ENCODE measurements at places on chromosomes 6 and 20.

DNA sequence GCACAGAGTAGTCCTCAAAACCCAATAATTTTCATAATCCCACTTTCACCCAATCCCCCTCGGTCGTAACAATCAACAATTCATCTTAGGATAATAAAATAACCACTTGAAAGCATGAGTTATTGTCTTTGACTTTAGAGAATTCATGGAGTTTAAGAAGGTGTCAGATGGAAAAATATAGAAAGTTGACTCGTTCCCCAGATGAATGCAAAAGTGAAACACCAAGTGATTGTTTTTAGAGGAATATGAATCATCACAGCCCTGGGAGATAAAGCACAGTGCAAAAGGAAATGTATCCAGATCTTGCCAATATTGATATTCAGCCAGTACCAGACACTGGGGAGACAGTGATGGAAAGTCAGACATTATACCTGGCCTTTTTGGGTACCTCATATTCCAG, 860.5 kb downstream of the DHX35 start:
- DNase-seq: no peak

- DNase-seq: no peak
Measured at GRCh38 chr6:42781546-42781795, 381 bp upstream of the BICRAL start.

DNA sequence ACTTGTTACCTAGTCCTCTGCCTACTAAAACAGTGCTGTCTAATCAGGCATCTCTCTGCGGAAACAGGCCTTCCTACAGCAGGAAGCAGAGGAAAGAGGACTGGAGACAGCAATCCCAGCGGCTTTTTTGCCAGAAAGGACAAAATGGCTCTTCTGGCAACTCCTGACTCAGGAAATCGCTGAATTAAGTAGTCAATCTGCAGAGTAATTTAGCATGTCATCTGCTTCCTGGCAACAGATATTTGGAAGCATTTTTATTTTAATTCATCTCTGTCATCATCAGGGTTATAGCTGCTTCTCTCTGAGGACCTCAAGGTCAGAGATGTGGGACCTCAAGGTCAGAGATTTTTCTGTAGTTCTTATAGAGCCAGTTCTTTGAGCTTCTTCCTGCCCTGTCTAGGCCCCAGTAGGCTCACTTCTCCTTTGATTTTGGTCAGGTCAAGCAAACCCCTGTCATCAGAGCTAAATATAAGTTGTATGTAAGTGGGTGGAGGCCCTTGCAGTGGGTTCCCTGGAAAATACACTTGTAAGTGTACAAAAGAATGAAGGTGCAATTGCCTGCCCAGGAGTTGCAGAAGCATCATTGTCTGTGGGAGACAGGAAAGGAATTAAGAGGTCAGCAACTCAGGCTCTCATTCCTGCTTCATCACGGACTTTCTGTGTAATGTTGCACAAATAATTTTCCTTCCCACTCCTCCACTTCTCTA, 229.4 kb downstream of the ALDH8A1 start:
- no peak for DNase-seq

DNA sequence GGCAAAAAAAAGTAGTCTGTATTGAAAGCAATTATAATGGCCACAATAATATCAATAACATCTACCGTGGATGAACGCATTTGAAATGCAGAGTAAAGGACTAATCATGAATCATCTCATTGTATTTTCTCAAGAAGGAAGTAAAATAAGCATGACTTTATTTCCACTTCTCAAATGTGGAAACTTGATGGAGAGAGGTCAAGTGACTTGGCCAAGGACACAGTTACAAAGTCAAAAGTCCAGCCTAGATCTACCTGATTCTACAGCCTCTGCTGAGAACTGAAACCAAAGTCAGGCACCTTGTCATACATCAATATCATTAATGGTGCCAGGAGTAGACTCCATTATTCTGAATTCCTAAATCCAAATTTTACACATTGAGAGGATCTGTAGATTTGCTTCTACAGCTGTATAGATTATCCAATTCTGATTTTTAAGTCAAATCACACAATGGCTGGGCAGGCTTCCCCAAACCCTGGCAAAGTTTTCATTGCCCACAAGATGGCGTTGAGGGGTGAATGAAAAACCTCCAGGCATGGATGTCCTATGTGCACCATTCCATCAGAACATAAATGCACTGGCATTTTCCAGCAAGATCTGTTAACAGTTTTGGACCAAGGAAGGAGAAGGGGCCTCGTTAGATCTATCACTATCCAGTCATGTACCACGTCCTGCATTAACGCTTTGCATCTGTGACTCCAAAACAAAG, 423.1 kb downstream of the MAFB start:
- no peak for DNase-seq

DNA sequence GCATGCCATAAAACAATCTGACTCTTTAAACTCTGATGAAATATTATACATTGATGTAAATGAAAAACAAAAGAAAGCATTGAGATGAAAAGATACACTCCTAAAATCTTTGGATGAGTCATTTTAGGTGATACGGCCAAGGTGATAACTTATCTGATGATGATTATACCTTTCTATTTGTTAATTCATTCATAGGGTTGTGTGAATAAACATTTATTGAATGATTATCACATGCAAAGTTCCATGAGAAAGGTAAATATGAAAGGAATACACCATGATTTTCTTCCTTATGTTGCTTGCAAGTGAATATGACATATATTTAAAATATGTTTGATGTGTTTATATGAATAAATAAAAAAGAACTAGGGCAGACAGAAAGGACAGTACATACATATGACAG, 15.4 kb upstream of the HIVEP1 start:
- no peak for DNase-seq

DNA sequence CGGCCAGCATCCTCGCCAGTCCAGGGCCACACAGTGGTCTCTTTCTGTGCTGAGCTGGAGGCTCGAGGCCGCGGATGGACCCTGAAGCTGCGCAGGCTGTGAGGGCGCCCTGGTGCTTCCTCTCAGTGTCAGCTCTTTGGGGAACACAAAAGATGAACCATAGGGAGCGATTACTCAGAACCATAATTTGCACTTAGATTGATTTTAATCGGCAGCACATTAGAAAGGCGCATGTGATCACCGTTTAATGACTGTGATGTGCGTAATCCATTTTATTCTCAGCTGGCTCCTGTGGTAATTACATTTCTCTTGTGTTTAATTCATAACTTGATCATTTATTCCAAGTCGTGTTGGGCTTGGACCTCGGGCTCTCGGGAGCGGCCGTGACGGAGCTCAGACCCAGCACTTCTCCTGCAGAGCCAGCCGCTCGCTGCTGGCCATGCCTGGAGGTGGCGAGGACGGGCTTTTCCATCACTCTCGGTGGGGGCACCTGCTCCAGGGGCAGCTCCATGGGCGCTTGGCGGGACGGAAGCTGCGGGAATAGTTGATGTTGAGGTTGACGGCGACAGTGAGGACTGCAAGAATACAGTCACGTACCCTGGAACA, 25.6 kb upstream of the NTSR1 start:
- DNase-seq: no peak

DNA sequence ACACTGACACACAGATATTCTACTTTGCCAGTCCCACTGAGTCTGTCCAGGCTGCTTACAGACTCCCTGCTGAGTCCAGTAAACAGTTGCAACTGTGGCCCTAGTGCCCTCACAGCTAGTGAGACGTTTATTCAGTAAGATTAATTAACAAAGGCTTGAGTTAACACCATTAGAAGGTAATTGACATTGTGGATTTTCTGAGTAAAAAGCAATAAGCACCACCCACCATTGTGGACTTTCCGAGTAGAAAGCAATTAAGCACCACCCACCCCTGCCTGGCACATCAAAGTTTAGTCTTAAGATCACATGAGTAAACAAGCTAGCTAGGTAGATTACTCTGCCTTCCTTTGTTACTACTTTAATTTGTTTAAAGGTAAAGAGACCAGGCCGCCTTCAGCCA, 408.6 kb upstream of the IMPG1 start:
- DNase-seq: no peak

DNA sequence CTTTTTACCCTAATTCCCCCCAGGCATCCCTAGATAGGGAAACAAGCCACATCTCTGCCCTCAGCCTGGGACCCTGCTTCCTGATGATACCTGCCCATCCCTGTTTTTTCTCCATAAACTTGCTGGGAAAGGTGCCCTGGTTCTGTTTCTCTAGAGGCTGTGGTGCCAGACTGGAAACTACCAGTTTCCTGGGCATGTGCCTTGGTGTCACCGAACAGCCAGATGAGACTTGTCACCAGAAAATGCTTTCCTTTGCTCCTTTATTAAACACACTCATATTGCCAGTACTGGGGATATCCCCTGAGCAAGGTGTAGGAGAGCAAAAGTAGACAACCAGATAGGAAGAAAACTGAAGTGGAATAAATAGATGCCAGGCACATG, 16.8 kb downstream of the SRSF3 start:
- DNase-seq: no peak

DNA sequence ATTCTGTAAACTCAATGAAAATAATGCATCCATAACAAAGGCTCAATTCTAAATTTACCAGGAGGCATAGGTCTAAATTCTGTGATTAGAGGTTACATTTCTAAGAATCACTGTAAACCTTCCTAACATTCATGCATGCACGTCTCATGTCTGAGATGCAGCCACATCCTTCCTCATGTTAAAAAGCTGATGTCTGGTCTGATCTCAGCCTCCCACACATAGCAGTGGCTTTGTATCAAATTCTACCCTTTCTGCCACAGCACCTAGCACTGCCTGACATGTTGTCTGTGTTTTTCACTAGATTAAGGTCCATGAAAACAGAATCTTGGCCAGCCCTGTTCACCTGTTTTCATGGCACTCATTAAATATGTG, 171.1 kb downstream of the WDR27 start:
- DNase-seq: no peak

DNA sequence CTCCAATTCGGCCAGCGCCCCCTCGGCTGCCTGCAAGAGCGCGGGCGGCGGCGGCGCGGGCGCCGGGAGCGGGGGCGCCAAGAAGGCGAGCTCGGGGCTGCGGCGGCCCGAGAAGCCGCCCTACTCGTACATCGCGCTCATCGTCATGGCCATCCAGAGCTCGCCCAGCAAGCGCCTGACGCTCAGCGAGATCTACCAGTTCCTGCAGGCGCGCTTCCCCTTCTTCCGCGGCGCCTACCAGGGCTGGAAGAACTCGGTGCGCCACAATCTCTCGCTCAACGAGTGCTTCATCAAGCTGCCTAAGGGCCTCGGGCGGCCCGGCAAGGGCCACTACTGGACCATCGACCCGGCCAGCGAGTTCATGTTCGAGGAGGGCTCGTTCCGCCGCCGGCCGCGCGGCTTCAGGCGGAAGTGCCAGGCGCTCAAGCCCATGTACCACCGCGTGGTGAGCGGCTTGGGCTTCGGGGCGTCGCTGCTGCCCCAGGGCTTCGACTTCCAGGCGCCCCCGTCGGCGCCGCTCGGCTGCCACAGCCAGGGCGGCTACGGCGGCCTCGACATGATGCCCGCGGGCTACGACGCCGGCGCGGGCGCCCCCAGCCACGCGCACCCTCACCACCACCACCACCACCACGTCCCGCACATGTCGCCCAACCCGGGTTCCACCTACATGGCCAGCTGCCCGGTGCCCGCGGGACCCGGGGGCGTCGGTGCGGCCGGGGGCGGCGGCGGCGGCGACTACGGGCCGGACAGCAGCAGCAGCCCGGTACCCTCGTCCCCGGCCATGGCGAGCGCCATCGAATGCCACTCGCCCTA, 963 bp downstream of the FOXF2 start:
- no peak for DNase-seq

DNA sequence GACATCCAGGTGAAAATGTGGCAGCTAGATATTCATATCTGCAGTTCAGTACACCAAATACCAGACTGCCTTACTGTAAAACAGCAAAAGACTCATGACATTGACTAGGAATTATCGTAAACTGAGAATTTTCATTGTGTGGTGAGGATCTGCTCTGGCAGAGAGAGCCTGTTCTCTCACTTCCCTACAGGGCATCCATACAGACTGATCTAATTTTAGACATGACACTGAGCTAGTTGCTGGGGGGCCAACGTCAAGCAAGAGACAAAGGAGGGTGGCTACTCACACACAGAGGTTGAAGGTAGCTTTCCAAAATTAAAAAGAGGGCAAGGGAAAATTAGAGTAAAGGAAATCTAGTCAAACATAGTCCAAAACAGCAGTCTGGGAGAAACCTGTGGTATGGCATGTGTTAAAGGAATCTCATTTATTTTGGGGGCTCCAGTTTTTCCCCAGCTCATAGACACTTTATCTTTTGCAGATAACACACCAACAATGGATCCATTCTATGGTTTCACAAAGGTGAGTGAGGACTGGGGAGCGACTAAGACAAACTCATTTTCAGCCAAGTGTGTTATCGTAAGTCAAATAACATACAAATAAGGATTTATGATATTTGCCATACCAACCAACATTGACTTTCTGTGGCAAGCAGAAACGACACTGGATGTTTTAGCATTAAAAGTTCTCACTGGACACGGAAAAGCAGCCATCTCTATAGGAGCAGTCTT, 36.6 kb upstream of the NHSL1 start:
- DNase-seq: no peak

GRCh38 chr6:40383348-40384115, 203.6 kb downstream of the LRFN2 start:
- no peak for DNase-seq

DNA sequence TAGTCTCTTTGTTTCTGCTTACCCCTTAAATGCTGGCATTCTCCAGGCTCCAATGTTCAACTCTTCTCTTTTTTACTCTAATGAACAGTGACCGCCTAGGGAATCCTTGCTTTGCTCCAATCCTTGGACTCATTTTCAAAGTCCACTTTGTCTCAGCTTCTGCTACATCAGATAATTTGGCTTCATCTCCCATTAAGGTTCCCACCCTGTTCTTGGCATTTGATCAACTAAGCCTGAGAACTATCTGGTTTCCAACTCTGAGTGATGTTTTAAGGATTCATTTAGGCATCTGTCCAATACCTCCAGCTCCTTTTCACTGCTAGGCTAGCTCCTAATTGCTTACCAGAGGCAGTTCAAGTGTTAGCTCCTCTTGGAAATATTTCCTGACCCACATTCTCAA, 64.9 kb downstream of the ME1 start:
- DNase-seq: no peak

GRCh38 chr6:3919130-3919628, 70.0 kb downstream of the FAM50B start:
- no peak for DNase-seq

DNA sequence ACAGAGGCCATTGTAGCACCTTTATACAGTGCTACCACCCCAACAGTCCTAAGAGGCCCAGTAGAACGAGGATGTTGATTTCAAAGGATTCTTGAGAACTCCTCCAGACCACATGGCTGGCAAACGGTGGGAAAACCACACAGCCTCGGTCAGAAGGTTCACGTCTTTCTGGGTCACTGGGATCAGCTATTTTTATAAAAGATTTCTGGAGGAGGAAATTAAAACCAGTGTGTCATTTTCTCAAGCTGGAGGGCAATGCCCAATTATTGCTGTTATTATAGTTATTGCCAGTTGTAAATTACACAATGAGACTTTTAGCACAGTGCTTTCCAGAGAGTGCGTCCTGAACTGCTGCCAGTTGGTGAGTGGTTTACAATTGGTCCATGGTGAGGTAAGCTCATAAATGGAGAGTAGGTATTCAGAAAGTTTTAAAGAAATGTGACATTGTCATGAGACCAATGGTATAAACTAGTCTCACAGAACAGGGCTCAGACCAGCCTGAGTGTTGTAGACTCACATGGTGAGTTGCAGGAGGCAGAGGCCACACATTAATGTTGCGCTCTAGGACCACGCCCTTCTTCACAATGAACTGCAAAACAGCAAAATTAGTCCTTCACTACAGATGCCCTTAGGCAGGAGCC, 8.4 kb upstream of the PPP1R14C start:
- DNase-seq: no peak

Data from D721Med (cell line).